ENCODE measurements at places on chromosomes 11 and 22. TPM values are rescaled to one million over a fixed set of nuclear protein-coding genes. Genes with fewer than 3 reads are reported as not detected.
A peak's percentile ranks its signal among the peaks of the same experiment; 100 is the strongest.

- peak; percentile 78 for DNase-seq
These were observed 2.7 kb downstream of the DTX4 start for GRCh38 chr11:59174664-59175033.

Gene TUB
- total RNA-seq, result 14.9 TPM

Gene GP1BB
- total RNA-seq, result 2.5 TPM

GRCh38 chr22:11325767-11326166 is 4202.2 kb upstream of the OR11H1 start:
- DNase-seq, result no peak

Gene TEX12
- total RNA-seq, result 4.4 TPM

Gene OTOG
- total RNA-seq, result 0.16 TPM

DNA sequence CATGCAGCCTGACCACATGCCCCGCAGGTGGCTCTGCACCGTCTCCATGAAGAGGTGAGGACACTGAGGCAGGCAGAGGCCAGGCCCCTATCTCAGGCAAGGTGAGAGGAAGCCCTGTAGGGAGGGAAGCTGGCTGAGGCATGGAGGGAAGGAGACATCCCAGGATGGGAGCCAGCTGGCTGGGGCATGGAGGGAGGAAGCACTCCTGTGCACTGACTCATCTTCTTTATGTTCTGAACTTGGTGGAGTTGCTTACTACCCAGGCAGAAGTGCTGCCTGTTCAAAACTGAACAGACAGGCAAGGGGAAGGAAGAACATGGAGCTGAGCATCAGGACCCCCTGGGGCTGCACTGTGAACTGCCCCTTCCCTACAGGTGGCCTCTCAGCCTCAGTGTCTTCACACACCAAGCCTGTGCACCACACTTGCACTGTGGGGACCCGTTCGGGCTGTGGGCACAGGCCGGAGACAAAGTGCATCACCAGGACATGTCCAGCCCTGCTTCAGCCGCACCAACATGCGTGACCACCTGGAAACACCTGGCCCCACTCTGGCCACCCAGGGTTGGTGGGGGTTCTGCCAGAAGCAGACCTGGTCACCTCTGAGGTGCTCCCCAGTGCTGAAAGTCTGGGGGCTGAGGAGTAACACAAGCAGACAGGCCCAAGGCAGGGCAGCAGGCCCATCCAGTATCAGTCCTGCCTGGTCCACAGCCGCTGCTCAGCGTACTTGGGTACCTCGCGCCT is 55.5 kb downstream of the DGCR2 start:
- DNase-seq, result no peak

- no peak for DNase-seq
These were observed 169.6 kb downstream of the MAML2 start for GRCh38 chr11:96173422-96173821.

GRCh38 chr22:29106839-29107238 is 34.0 kb downstream of the KREMEN1 start:
- no peak for DNase-seq

- no peak for DNase-seq
These were observed 61.5 kb downstream of the TMPRSS5 start for GRCh38 chr11:113644605-113645004.

Data from hepatocyte (in vitro differentiated cells).